Activated T-cell treated with anti-CD3 and anti-CD28 coated beads, Interleukin-2, amount 50 U/mL, for 4 hours (primary cell): ENCODE measurements at places on chromosomes 1 and 21.

- no peak for DNase-seq
These were observed 84.9 kb downstream of the CLEC20A start for GRCh38 chr1:178411756-178412399.

- DNase-seq, result no peak
These were observed 183.5 kb downstream of the ZZZ3 start for GRCh38 chr1:77498918-77499317.

DNA sequence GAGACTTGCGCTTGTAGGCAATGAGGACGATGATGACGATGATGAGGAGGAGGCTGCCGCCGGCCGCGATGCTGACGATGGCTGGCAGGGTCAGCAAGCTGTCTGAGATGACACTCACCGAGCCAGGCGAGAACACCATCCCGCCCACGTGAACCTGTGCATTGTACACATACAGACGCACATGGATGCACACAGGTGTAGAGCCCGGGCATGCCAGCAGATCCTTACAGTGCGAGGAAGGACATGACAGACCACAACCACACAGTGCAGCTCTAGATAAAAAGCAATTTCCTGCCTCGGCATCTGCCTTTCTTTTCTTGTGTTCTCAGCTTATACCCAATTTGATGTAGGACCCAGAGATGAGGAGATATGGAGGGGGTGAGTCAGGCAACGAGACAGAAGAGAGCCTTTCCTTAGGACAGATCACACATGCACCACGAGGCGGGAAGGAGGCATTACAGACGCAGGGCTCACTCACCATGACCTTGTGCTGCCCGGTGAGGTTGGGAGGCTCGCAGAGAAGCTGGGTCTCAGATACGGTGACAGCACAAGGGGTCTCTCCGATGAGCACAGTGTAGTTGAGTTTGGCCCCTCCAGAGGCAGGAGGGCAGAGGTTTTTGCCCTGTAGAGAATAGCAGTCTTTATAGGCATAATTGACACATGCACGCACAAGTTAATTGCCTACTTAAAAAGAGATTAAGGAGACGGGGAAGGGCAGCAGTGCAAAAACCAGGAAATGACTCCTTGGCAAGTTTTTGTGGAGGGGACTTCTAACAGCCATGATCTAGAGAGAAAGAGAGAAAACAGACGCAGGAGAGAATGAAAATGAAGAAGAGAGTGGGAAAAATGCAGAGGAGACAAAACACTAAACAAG, 133.9 kb upstream of the CD34 start:
- no peak for DNase-seq

- DNase-seq, result no peak
These were observed 43.4 kb downstream of the TMEM51 start for GRCh38 chr1:15196807-15197530.

GRCh38 chr1:214621236-214621635, 18.2 kb downstream of the CENPF start:
- no peak for DNase-seq

DNA sequence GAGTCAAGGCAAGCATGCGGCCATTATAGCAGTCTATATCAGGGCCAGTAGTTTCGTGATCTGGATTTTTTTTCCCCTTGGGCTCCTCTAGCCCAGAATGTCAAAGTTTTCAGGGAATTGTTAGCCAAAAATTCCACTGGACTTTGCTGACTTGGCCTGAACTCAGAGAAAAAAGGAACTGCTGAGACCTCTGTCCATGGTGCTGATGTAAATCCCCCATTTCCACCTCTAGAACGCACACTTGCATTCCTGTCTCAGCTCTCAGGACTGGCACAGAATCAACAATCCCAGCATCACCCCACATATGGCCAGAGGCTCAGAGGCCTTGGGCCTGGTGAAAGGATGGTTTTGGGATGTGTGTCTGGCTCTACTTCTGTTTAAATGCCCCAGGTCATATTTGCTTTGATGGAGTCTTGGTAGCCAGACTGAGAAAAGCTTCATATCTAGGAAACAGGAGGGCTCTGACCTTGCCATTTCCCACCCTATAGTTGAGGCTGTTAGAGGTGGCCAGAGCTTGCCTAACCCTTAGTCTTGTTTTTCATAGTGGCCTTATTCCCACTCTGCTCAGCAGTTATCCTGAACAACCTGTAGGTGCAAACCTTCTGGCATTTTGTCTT, 16.9 kb upstream of the EFCAB14 start:
- DNase-seq, result no peak

- DNase-seq, result no peak
These were observed 856.3 kb upstream of the B3GALT2 start for GRCh38 chr1:194042736-194043135.

DNA sequence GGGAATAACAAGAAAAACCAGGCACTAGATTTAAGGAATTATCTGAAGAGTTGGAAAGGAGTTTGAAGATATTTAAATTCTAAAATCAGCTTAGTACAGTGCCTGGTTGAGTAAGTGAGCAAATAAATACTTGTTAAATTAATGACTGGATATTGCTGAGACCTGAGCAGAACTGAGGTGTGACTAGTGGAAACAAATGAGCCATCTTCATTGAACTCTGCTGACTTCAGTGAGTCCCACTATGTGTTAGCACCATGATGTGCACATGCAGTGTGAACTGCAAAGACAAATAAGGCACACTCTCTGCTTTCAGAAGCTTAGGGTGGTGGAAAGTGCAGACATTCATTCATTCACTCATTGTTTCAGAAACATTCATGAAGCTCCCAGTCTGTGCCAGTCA, 48.7 kb downstream of the ELAPOR1 start:
- no peak for DNase-seq

- no peak for DNase-seq
These were observed 136.4 kb upstream of the COL6A1 start for GRCh38 chr21:45845063-45845769.

- no peak for DNase-seq
These were observed 21.0 kb upstream of the ARTN start for GRCh38 chr1:43912607-43913006.

- DNase-seq, result no peak
These were observed 401 bp downstream of the WNT9A start for GRCh38 chr1:227947386-227947675.

DNA sequence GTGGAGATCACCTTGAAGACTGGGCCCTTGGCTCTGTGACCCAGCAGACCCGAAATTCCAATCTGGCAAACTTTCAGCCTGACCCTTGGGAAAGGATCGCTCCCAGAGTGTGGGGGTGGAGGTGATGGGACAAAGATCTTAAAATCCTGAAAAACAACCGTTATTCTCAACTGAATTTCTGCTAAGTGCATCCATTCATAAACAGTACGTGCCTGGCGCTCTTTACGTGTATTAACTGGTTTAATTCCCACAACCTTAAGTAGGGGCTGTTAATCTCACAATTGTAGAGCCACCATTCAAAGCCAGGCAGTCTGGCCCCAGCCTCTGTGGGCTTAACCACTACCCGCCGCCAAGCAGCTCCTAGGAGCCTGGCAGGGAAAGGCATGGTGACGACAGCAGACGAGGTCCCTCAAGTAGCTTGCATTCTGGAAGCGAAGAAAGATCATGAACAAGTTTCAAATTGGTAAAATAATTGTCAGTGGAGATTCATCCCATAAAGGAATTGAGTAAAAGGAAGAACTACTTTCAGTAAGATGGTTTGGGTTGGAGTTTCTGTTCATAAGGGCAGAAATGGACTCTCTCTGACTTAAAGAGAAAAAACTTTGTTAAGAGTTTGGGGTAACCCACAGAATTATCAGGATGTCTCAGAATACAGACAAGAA, 11.4 kb upstream of the RGS16 start:
- no peak for DNase-seq

DNA sequence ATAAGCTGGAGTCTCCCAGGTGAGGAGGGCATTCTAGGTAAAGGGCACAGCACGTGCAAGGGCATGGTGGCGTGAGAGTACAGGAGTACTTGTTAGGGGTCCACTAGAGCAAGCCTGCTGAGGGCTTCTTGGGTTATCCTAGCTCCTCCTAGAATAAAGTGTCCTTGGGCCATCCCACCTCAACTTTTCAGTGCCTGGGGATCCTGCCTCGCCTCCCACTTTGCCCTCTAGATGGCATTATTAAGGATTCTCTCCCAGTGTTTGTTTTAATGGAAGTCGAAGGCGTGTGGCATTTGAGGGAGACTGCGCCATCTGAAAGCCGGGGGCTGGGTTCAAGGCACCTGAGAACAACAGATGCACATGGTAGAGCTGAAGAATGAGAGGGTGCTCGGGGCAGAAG, 74.5 kb upstream of the SELENON start:
- DNase-seq, result no peak

DNA sequence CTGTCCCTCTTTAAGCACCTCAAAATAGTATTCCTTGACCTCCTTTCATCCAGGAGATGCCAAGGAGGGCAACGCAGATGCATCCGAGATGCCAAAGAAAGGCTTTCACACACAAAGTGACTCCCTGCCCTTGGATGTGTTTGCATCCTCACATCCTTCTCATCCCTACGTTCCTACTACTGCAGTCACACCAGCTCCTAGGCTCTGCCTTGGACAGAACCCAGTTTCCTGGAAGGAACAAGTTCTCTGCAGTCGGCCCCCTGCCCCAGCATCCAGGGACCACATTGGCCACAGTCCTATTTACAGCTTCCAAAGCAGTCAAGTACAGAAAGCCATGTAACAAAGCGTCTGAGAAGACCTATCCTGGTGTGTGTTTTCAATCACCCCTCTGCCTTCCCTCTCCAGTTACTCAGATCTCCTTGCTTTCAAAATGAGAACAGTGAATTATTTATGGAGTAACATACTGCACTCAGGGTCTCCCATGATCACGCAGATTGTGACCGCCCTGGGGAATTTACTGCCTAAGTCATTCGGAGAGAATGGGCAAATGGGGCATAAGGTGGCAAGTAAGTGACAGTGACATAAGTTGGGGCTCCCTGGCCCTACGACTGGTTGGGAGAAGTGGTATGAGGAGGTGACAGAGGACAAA, 21.8 kb upstream of the SRP9 start:
- DNase-seq, result no peak

- no peak for DNase-seq
These were observed 21.3 kb downstream of the ACOT11 start for GRCh38 chr1:54569339-54569738.

- no peak for DNase-seq
These were observed 52.6 kb downstream of the S100B start for GRCh38 chr21:46552274-46552673.

- DNase-seq, result peak; percentile 83
These were observed 611 bp upstream of the AKT3 start for GRCh38 chr1:243850452-243851256.

- no peak for DNase-seq
These were observed 363.5 kb downstream of the KCNH1 start for GRCh38 chr1:210770396-210770984.

DNA sequence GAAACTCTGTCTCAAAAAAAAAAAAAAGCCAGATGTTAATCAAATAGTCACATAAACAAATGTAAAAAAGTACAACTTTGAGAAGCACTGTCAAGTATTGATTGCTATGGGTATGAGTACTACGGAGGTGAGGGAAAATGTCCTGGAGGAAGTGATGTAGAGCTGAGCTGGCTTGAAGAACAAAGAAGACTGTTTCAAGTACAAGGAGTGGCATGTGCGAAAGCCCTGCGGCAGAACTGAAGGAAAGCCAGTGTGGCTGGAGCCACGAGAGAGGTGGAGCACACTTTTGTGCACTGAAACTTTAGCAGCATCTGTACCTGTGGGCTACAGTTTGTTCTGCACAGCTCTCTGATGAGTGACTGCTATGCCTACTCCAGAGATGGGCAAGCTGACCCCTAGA, 5.4 kb upstream of the RPS6KA1 start:
- no peak for DNase-seq

DNA sequence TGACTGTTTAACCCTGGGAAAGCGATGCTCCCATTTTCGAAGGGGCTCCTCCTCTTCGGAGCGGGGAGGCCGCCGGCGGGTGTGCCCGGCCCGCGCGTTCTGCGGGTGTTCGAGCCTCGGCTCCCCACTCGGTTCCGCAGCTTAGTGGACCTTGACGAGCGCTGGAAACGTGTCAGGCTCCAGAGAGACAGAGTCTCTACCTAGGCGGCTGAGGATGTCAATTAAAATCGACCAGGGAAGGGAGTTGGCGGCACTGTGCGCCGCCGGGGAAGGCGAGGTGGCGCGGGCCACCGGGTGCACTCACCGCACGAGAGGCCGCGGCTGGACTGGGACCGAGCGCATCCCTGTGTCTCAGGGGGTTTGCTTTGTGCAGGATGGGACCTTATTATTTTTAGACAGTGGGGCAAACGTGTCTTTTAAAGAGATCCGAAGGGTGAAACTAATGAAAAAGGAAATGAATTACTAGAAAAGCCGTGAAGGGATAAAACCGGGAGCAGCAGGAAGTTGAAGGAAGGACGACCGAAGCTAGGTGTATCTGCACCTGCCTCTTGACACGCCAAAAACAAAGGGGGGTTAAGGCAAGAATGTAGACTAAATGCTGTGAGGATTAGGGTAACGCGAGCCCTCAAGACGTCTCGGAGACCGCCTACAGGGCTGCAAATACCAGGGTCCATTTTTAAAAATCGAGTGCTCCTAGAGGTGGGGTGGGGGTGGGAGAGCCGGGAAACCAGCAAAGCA, 5.6 kb downstream of the LHX4 start:
- no peak for DNase-seq

DNA sequence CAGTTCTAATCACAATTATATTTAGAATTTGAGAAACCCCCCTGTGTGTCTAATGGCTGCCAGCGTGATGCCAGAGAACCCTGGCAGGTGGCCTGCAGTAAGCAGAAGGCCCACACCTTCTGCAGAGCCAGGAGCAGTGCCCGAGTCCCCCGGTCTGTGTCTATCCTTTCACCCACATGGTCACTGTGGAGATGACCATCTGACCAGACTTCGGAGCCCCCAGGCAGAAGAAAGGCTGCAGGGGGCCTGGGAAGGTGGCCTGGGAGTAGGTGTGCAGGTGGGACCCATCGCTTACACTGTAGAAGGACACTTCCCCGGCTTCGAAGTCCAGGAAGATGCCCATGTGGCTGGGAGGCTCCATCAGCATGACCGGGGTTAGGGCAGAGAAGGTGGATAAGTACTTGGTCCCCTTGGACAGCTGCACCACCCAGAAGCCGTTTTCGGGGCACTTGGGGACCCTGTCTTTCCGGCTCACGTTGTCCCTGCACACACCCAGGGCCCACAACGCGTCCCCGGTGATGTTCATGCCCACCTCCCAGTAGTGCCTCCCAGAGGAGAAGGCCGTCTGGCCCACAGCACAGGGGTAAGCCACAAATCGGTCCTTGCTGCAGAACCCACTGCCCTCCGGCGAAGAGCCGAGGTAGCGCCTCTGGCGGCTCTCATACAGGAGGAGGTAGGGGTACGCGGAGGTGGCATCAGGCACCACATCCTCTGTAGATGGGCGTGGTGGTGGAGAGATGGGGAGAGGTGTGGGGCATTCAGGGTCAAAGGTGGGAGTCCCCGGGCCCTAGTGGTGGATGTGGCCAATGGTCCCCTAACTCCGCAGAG, 1.6 kb upstream of the TRIM11 start:
- no peak for DNase-seq

- no peak for DNase-seq
These were observed 1.8 kb downstream of the MFN2 start for GRCh38 chr1:11982010-11982392.

DNA sequence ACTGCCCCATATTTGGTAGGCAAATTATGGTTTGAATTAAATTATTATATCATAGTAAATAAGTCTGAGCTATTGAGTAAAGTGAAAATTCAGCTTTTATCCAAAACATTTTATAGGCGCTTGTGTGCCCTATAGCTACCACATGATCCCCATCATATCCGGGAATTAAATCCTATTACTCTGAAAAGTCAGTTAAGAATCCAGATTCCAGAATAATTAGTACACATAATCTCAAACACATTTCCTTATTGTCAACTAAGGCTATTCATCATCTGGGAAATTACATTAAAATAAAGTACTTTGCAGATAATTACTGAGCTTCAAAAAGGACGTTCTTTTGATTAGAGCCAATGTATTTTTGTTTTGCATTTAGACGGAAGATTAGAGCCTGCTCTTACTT, 72.3 kb downstream of the CTH start:
- DNase-seq, result no peak

GRCh38 chr1:101006553-101006952, 19.0 kb downstream of the DPH5 start:
- no peak for DNase-seq
